ENCODE measurements at places on chromosomes 16 and 17.

GRCh38 chr17:68452724-68453290 is 4.5 kb downstream of the WIPI1 start:
- no peak for DNase-seq

GRCh38 chr17:78374631-78375274 is 3.7 kb upstream of the PGS1 start:
- DNase-seq, result no peak

DNA sequence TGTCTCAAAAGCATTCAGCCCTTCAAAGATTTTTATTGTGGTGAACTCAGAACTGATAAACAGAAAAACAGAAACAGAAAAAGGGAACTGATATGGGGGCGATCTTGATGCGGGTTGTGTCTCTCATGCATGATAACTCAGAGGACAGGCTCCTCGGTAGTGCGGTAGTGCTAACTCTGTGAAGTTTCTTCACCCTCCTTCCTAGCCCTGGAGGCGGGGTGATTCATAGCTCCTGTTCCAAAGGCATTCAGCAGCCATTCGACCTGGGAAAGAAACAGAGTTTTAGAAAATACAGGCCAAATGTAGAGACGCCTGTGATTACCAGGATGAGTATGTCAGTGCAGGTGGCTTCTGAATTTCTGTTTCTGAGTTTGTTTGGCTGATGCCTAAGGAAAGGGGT is 5.5 kb upstream of the MAF start:
- DNase-seq, result no peak

DNA sequence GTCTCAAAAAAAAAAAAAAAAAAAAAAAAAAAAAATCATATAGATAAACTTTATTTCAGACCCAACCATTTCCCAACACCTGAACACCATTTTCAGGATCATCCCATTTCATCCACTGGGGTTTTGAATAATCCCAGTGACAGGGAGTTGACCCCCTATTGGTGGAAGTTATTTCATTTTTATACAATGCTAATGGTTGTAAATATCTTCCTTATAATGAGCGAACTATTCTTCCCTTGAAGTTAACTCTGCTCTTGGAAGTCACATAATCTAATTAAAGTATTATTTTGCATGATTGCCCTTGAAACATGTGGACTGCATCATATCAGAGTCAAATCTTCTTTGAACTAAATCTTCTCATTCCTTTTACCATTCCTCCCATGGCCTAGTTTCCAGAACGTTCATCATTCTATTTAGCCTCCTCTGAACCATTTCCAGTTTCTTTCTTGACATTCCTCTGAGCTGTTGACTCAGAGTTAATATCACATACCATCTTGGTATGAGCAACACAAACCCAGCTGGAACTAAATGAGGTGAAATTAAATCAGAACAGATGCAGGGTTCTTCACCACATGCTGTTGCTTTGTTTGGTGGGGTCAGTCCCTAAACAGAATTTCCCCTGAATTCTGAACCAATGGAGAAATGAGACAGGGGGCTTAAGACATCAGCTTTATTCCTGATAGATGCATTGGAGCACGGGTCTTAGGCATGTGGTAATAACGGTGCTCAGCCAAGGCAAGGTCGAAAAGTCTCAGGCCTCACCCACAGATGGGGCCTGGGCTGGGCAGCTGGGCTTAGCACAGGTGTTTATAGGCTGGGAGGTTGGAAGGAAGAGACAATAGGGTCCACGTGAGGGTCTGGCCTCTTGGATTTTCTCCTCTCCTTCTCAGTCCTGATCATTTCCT is 8.9 kb downstream of the HSD17B2 start:
- no peak for DNase-seq

DNA sequence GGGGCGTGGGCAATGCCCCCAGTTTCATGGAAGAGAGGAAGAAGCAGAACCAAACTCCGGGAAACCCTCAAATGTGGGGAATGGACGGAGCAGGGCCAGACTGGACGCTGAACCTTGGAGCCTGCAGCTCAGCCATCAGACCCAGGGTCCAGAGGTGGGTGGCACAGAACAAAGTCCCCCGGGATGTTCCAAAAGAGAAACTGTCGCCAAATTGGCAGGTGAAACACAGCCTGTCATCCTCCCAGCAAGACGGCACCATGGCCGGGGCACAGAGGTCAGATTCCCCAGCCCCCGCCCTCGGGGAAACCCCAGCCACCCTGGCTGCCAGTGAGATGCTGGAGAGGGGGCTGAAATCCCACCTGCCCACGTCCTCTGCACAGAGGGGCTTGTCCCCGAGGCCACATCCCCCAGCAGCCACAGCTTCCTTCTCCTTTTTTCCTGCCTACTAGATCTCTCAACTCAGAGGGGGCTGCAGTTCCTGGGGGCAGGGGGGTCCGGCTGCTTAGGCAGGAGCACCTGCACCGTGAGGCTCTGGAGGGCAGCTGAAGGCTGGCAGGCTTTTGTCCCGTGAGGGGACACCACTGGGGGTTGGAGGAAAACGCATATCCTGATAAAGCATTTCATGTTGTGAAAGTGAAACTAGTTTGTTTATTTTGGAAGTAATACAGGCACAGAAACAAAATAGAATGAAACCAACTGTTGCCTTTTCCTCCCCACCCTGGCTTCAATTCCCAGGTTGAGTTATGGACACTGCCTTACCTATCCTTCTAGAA is 1.2 kb upstream of the SECTM1 start:
- DNase-seq, result no peak

- no peak for DNase-seq
Measured at GRCh38 chr17:15377616-15378015, 36.2 kb upstream of the TEKT3 start.

GRCh38 chr17:2899906-2900305 is 103.7 kb downstream of the RAP1GAP2 start:
- no peak for DNase-seq

DNA sequence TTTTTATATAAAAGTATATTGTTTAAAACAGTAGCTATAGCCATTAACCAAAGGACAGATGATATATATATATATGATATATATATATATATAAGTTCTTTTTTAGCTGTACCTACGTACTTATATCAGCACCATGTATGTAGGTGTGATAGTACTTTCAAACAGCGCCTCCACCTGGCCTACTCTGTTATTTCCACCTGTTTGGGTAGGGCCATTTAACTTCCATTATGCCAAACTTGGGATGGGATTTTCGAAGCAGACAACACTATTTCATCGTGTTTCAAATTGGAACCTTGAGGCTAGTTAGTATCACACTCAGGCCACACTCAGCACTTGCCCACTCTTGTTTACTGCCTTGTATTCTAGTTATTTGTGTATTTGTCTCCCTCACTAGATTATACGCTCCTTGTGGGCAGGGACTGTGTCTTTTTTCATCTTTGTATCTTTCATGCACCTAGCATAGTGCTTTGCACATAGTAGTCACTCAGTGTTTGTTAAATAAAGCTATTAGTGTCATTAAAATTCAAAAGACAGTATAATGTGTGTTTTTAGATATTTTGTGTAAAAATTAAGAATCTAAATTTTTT is 11.8 kb upstream of the CLTC start:
- DNase-seq, result no peak

GRCh38 chr17:60823515-60823914 is 145.9 kb downstream of the BCAS3 start:
- no peak for DNase-seq

DNA sequence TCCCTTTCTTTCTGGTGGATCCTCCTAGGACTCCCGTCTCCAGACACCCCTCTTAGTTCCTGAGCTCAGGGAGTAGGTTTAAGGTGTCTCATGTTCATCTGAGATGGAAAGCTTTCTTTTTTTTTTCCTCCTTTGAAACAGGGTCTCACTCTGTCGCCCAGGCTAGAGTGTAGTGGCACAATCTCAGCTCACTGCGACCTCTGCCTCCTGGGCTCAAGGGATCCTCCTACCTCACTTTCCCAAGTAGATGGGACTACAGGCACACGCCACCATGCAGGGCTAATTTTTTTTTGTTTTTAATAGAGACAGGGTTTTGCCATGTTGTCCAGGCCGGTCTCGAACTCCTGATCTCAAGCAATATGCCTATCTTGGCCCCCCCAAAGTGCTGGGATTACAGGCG is 3.6 kb upstream of the GSE1 start:
- DNase-seq, result no peak

DNA sequence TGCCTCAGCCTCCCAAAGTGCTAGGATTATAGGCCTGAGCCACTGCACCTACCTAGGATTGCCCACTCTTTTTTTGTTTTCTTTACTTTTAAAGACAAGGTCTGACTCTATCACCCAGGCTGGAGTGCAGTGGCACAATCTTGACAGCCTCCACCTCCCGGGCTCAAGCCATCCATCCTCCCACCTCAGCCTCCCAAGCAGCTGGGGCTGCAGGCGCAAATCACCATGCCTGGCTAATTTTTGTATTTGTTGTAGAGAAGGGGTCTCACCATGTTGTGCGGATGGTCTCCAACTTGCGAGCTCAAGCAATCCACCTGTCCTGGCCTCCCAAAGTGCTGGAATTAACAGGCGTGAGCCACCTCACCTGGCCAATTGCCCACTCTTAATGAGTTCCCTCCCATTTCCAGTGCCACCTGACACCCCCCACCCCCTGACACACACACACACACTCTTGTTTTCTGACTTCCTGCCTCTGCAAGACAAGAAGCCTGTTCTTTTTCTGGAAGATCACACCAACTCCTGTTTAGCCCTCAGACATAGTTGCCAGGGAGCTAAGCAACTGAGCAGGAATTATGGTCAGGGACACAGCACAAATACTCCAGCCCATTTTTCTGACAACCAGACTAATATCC is 2.6 kb downstream of the OVCA2 start:
- DNase-seq, result no peak

GRCh38 chr16:84532291-84532724 is 27.8 kb upstream of the MEAK7 start:
- no peak for DNase-seq

- no peak for DNase-seq
Measured at GRCh38 chr17:72123530-72124437, 3.0 kb downstream of the SOX9 start.

DNA sequence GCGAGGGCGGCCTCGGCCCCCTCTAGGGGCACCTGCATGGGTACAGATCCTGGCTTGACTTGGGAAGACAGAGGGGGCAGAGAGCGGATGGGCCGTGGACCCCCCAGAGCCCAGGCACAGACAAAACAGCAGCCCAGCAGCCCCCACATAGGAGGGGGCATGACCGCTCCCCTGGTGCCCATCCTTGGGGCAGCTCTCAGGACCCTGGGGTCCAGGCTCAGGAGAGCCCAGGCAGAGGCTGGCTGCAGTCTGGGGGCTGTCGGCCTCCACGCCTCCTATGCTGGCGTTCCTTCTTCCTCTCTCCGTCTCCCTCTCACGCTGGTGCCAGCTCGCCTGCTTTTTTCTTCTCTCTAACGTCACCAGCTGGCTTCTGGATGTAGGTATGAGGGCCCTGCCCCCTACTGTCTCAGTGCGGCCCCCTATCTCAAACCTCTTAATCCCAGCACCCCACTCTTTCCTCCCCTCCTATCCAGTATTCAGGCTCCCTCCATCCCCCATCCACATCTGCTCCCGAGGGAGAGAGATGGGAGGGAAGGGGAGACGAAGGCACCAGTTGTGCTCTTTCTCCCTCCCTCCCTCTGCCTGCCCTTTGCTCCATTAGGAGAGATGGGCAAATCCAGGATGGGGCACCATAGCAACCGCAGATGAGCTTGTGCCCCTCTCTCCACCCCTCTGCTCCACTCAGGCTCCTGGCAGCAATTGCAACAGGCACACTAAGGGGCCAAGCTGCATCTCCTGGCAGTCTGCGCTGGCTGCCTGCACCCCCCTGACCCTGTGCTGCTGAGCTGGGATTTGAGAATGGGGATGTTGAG is at the start of gene GPR179:
Gene GPR179 (minus strand): TSS at position 349 of the 812 bp plus-strand sequence. CDS start 167 bp downstream, at position 182.
- no peak for DNase-seq

DNA sequence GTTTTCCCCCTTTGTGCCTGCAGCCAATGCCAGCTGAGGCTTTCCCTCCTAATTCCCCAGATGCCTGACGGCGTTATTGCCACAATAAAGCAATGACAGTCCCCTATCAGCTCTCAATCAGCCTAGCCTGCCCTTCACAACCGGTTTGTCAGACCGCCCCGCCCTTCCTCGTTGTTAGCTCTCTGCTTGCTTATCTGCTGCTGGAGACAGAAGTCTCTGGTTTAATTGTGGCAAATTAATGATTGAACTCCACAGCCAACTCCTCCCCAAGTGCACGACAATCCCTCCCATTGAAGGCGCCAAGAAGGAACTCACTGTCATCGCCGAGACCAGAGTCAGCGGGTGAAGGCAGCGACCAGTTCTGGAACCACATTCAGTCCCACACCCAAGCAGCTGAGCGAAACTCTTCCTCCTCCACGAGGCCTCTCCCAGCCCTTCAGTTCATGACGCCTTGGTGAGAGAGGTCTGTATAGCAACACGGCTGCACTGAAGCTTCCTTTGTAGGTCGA is 474.4 kb downstream of the SLC39A11 start:
- DNase-seq, result peak; percentile 17

DNA sequence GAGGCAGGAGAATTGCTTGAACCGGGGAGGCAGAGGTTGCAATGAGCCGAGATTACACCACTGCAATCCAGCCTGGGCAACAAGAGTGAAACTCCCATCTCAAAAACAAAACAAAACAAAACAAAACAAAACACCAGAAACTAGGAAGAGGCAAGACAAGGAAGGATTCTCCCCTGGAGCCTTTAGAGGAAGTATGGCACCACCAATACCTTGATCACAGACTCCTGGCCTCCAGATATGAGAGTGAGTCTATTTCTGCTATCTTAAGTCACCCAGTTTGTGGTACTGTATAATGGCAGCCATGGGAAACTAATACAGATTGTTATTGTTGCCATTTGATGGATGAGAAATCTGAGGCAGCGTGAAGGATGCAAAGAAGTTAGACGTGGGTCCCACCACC is 14.6 kb upstream of the CPPED1 start:
- no peak for DNase-seq

GRCh38 chr17:1997927-1998742 is 27.0 kb downstream of the RTN4RL1 start:
- DNase-seq, result no peak

DNA sequence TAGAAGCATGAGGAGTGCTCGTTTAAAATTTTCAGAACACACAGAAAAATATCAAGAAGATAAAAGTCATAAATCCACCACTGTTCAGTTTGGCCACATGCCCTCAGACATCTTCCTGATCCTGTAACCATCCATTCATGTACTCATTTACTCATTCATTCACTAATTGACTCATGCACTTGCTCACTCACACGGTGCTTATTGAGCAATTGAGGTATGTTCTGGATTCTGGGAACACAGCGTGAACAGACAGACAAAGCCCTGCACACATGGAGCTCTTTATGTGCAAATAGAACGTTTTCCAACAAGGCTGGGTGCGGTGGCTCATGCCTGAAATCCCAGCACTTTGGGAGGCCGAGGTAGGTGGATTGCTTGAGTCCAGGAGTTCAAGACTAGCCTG is 10.2 kb upstream of the NATD1 start:
- no peak for DNase-seq

GRCh38 chr16:81779536-81780320 is 637 bp downstream of the PLCG2 start:
- DNase-seq, result no peak

- no peak for DNase-seq
Measured at GRCh38 chr17:37661400-37662014, 18.3 kb upstream of the DDX52 start.
